Activated CD4-positive, alpha-beta T cell treated with anti-CD3 and anti-CD28 coated beads for 36 hours (primary cell): ENCODE measurements at places on chromosomes 1 and 21.
A peak's percentile ranks its signal among the peaks of the same experiment; 100 is the strongest.

DNA sequence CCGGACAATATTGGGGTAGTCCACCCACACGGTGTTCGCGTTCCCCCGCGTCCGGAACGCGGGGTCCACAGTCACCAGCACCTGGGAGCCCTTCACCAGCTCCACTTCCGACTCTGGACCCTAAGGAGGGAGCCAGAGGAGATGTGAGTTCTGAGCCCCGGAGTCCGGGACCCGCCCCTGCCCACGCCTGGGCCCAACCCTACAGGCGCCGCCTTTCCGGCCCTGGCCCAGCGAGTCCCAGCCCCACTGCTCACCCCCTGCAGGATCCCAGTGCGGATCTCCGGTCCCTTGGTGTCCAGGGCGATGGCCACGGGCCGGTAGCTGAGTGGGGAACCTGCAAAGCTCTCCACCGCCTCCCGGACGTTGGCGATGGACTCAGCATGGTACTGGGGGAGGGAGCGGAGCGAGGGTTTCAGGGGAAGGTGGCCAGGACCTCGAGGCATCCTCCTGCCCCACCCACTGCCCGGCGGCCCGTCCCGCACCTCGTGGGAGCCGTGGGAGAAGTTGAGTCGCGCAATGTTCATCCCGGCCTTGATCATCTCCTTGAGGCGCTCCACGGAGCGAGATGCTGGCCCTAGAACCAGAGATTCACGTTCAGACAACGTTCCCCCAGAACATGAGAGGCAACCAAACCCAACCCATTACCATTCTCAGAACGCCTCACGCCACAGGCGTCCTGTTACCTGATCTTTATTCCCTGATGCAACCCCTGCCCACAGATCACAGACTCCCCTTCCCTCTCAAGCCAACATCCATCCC lies 5.9 kb downstream of the PKLR start:
- peaks cover 30% of the 10 kb centered on the region for H3K27me3 ChIP-seq
- no peak overlapping the region for H3K4me3 ChIP-seq
- H3K27ac ChIP-seq, result no peak overlapping the region
- peaks cover 3% of the 10 kb centered on the region for H3K4me1 ChIP-seq
- H3K36me3 ChIP-seq, result no peaks in the 10 kb centered on the region

DNA sequence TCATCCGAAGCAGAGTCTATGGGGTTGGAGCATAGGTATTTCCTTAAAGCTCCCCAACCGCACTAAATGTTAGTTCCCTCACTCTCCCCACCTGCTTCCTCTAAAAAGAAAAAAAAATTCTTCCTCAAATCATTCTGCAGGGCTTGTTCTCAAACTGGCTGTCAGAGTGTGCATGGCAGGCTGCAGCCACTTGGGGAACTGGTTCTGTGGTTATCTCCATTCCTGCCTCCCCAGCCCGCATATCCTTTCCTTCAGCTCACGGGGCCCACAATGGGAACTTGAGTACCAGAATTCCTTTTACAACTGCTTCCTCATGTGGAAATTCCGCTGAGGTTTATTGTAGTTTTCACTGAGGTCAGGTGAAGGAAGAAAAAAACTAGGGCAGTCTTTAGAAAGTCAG lies 159.2 kb downstream of the PIGK start:
- no peak overlapping the region for H3K27ac ChIP-seq
- H3K27me3 ChIP-seq, result no peaks in the 10 kb centered on the region
- H3K36me3 ChIP-seq, result no peaks in the 10 kb centered on the region
- H3K4me3 ChIP-seq, result no peak overlapping the region

GRCh38 chr1:91847851-91848250 lies 38.1 kb downstream of the TGFBR3 start:
- H3K4me3 ChIP-seq, result no peak overlapping the region
- no peak overlapping the region for H3K27ac ChIP-seq
- DNase-seq, result no peak
- H3K27me3 ChIP-seq, result no peaks in the 10 kb centered on the region
- H3K36me3 ChIP-seq, result no peaks in the 10 kb centered on the region

- DNase-seq, result no peak
- peaks cover 8% of the 10 kb centered on the region for H3K4me1 ChIP-seq
- peaks cover 2% of the 10 kb centered on the region for H3K27me3 ChIP-seq
Measured at GRCh38 chr1:31159323-31159722, 80.4 kb downstream of the NKAIN1 start.

- H3K27me3 ChIP-seq, result peaks cover 13% of the 10 kb centered on the region
- no peak for DNase-seq
Measured at GRCh38 chr1:147717706-147718097, 42.7 kb downstream of the GJA5 start.

- no peak overlapping the region for H3K27ac ChIP-seq
- H3K4me3 ChIP-seq, result no peak overlapping the region
- no peak for DNase-seq
- no peaks in the 10 kb centered on the region for H3K4me1 ChIP-seq
- H3K27me3 ChIP-seq, result no peaks in the 10 kb centered on the region
- H3K36me3 ChIP-seq, result no peaks in the 10 kb centered on the region
Measured at GRCh38 chr1:186500804-186501203, 39.9 kb upstream of the PDC start.

- H3K27me3 ChIP-seq, result no peaks in the 10 kb centered on the region
- H3K4me1 ChIP-seq, result no peaks in the 10 kb centered on the region
- H3K36me3 ChIP-seq, result no peaks in the 10 kb centered on the region
- H3K4me3 ChIP-seq, result no peak overlapping the region
Measured at GRCh38 chr1:56255516-56256152, 323.7 kb downstream of the PLPP3 start.

DNA sequence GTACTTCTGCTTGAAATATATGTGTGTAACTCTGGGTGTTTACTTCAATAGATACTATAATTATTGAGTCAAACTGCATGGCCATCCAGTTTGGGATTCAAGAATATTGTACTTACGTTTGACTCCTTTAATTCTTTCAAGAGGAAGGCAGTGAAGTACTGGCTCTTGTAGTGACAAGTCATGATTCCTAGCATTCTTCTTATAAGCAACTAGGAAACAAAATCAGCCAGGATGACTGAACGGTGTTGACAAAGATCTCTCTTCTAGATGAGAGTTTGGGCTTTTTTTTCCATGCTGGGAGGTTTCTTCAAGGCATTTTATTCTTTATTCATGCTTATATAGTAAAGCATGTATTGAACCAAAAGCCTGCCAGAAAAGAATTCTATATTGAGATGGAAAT lies 58.3 kb downstream of the CLEC20A start:
- H3K4me1 ChIP-seq, result no peaks in the 10 kb centered on the region
- no peak for DNase-seq
- peaks cover 16% of the 10 kb centered on the region for H3K27me3 ChIP-seq
- H3K4me3 ChIP-seq, result no peak overlapping the region
- no peak overlapping the region for H3K27ac ChIP-seq
- no peaks in the 10 kb centered on the region for H3K36me3 ChIP-seq

GRCh38 chr1:86503406-86504136 lies 34.8 kb downstream of the CLCA1 start:
- H3K36me3 ChIP-seq, result no peaks in the 10 kb centered on the region
- no peak for DNase-seq
- H3K4me3 ChIP-seq, result no peak overlapping the region
- H3K27ac ChIP-seq, result no peak overlapping the region

DNA sequence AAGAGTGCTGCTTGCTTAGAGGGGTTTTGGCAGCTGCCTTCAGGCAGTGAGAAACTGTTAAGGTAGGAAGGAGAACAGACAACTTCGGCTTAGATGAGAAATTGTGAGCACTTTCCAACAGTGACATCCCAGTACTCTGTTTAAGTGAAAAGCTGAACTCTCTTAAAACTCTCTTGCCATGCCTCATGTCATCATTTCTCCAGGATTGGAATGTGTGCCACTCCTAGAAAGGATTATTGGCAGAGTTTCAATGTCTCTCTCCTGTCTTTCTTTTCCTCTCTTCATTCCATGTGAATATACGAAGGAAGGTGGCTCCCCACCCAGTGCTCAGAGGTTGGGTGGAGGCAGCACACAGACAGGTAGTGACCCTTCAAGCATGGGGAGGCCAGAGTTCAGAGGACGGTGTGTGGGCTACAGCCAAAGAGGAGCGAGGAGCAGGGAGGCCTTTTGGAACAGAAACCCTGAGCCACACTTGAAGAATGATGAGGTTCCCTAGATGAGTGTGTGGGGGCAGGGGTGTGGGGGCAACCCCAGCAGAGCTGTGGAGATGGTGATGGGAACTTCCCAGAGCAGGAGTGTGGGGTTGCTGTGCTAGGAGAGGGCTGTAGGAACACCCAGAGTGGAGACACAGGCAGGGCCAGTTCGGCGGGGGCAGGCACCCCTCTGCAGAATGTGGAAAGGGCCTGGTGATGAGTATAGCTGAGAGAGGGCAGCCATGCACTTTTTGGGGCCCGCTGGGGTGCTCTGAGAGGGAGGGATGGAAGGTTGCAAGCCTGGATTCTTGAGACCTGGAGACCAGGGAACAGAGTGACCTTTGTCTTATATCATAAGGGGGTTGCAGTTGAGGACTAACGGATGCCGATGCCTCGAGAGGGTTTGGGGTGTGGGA lies 58.8 kb downstream of the GALNT2 start:
- peaks cover 11% of the 10 kb centered on the region for H3K36me3 ChIP-seq
- no peak overlapping the region for H3K4me3 ChIP-seq
- no peaks in the 10 kb centered on the region for H3K27me3 ChIP-seq
- H3K4me1 ChIP-seq, result peaks cover 67% of the 10 kb centered on the region
- DNase-seq, result peak; percentile 62
- H3K27ac ChIP-seq, result peak overlapping the region; percentile 77

DNA sequence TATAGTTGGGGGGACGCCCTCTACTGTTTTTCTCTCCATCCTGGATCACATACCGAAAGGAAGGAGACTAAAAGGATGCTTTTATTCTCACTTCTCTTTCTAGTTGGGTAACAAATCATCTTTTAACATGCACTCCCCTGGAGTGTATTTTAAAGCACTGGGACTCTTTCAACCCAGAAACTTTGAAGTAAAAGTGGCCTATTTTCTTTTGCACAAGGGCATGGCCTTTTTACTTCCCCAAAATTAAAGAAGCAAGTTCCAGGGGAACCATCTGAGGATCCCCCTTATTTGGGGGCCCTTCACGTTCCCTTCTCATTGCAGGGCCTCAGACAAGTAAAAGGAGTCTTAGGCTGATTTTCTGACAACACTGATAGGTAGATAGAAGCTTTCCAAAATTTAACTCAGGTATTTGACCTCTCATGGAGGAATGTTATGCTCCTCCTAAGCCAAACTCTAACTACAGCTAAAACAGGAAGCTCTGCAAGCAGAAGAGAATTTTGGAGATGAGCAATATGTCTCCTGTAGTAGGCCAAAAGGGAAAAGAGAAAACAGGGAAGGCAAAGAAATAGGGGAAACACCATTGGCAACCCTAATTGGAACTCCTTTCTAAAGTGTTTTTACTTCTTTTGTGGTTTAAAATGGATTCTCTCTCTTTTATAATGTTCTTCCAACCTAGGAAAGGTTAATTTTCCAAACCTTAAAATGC lies 8.9 kb upstream of the CD46 start:
- H3K27ac ChIP-seq, result no peak overlapping the region
- H3K4me1 ChIP-seq, result peaks cover 6% of the 10 kb centered on the region
- no peak overlapping the region for H3K4me3 ChIP-seq
- H3K36me3 ChIP-seq, result no peaks in the 10 kb centered on the region

DNA sequence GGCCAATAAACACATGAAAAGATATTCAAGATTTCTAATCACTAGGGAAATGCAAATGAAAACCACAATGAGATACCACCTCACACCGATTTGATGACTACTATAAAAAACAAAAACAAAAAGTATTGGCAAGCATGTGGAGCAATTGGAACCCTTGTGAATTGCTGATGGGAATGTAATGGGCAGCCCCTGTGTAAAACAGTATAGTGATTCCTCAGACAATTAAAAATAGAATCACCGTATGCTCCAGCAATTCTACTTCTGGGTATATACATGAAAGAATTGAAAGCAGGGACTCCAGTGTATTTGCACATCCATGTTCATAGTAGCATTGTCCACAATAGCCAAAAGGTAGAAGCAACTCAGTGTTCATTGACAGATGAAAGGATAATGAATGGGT lies 12.9 kb upstream of the C1orf115 start:
- H3K4me3 ChIP-seq, result no peak overlapping the region
- peaks cover 8% of the 10 kb centered on the region for H3K27me3 ChIP-seq
- no peak for DNase-seq
- no peaks in the 10 kb centered on the region for H3K36me3 ChIP-seq
- H3K4me1 ChIP-seq, result no peaks in the 10 kb centered on the region

DNA sequence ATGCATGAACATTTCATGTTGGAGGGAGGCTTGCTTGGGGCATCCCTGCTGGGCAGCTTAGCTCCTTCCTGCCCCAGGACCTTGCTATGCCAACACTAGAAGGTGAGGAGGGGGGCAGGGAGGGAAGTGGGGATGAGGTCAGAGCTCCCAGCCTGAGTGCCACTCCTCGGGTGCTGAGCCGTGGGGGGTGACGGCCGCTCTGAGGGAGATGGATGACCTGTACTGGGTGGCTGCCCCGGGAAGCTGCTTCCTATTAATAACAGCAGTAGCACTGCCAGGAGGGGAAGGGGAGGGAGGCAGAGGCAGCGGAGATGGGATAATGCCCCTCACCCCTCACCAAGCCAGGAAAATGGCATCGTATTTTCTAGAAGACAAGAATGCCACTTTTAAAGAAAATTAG lies 60.6 kb downstream of the UBIAD1 start:
- no peak for DNase-seq
- H3K4me3 ChIP-seq, result no peak overlapping the region
- no peaks in the 10 kb centered on the region for H3K4me1 ChIP-seq
- no peak overlapping the region for H3K27ac ChIP-seq
- peaks cover 4% of the 10 kb centered on the region for H3K27me3 ChIP-seq

DNA sequence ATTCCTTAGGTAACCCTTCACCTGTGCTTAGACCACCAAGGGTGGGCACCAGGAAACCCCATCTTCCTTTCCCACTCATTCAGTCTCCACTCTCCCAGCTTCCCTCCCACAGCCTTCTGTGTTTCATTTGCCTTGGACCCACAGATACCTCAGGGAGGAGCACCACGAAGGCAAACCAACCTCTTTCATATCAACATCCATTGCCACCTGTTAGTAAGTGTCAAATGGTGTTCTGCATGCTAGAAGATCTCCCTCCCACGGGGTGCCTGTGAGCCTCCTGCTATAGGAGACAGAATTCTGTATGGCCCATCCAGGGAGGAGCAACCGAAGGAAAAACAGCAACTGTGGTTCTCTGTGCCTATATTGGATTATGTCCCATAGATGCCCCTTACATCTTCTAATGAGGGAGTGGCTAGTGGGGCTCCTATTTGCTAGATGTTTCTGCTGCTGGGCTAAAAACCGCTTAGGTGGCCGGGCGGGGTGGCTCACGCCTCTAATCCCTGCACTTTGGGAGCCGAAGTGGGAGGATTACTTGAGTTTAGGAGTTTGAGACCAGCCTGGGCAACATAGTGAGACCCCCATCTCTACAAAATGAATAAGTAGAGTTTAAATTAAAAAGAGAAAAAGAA lies 25.6 kb upstream of the SCCPDH start:
- DNase-seq, result no peak
- H3K36me3 ChIP-seq, result no peaks in the 10 kb centered on the region
- H3K4me1 ChIP-seq, result peaks cover 5% of the 10 kb centered on the region

DNA sequence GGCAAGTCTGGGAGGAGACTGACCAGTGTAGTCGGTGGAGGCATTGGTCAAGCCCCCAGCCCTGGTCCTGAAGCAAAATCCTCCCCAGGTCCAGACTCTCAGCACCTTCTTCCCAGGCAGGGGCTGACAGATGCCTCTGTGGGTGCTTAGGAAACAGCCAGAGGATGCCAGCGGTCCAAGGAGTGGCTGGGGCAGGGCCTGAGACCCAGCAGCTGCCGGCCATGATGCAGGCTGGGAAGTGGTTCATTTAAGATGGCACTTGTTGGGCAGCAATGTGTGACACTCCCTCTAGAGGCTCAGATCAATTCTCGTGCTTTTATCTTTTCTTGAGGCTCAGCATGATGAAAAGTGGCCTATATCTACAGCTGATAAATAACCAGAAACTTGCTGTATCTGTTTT lies 165.0 kb upstream of the VAMP3 start:
- no peak for DNase-seq
- peaks cover 18% of the 10 kb centered on the region for H3K27me3 ChIP-seq
- H3K4me3 ChIP-seq, result no peak overlapping the region

- H3K36me3 ChIP-seq, result peaks cover 20% of the 10 kb centered on the region
- peak overlapping the region; percentile 4 for H3K27ac ChIP-seq
- no peak overlapping the region for H3K4me3 ChIP-seq
Measured at GRCh38 chr1:214327514-214327913, 46.6 kb downstream of the SMYD2 start.
